ENCODE measurements at places on chromosomes 2 and 18.

- DNase-seq, result no peak
These were observed 11.8 kb downstream of the RASGRP3 start for GRCh38 chr2:33488178-33488690.

DNA sequence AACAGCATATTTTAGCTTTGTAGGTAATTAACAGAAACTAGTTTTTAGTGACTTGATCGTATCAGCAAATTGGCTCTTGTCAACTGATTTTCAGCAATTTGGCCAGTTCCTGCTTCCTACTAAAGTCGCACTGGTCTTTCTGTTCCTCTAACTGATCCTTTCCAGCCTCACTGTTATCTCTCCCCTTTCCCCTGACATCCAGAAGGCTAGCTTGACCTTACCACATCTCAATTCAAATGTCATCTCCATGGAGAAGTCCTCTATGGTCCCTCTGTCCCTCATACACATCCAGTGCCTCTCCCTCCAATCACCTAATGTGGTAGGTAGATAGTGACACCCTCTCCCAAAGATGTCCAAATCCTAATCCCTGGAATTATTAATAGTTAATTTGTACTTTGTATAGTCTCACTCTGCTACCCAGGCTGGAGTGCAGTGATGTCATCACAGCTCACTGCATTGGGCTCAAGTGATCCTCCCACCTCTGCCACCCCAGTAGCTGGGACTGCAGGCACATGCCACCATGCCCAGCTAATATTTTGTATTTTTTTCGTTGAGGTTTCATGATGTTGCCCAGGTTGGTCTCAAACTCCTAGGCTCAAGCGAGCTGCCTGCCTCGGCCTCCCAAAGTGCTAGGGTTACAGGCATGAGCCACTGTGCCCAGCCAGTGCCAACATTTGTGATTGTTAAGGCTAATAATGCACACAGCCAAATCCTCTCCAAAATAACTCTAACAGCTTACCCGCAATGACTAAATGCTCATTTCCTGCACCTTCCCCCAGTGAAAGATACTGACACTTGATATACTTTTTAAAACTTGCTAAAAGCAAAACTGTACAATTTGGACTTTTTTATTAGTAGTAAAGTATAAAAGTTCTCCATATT is 16.9 kb downstream of the PSTPIP2 start:
- DNase-seq, result no peak

DNA sequence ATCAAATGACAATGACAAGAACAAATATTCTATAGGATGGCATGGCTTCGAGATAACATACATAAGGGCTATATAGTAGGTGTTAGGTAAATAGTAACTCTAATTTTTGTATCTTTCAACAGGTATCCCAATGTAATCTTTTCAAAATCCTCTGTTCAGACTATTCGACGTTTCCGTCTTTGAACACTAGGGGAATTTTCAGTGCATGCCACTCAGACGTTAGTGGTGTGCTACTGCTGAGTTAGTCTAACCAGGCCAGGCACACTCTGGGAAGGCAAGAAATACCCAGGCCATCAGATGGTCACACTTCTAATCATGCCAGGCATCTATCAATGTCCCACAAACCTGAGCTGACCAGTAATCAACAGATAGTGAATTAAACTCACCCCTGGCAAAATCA is 14.6 kb upstream of the CREG2 start:
- no peak for DNase-seq

DNA sequence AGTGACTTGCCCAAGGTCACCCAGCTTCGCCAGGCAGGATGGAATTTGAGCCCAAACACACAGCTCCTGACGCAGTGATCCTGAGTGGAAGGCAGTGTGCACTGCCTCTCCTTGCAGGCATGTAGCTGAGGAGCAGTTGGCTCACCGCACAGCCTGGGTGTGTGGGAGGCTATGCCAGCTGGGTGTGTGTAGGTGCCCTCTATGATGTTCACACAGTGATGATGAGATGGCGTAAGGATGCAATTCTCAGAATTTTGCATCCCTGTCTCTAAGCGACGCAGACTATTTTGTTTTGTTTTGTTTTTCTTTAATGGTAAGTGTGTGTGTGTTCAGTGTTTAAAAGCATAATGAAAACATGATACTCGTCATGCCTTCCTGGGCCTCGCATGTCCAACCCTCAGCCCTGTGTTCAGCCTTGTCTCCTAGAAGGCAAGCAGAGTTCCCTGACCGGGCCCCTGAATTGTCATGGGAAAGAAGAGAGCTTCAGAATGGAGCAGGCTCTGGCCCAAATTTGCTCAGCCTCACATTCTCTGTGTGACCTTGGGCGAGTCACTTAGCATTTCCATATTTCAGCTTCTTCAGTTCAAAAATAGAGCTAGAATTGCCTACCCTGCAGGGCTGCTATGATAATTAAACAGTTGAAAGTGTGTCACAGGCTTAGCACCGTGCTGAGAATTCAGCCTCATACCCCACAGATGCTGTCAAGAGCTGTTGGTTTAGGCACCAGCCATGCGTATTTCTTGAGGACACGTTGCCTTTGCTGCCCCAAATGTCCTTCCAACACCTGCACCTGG is 603.6 kb upstream of the RAB6C start:
- DNase-seq, result no peak

DNA sequence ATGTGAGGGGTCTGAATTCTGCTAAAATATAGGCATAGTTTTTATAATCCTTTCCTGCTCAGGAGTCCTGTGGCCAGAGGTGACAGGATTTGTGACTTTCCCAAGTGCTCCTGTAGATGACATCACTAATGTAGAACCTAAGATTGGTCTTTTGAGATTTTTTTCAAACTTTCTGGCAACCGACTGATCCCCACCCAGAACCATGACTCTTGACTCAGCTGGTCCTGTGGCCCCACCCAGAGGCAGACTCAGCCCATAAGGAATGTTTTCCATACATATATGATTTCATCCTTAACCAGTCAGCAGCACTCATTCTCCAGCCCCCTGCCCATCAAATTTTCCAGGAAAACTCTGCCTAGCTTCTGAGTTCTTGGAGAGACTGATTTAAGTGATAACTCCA is 46.8 kb downstream of the COMMD1 start:
- no peak for DNase-seq

DNA sequence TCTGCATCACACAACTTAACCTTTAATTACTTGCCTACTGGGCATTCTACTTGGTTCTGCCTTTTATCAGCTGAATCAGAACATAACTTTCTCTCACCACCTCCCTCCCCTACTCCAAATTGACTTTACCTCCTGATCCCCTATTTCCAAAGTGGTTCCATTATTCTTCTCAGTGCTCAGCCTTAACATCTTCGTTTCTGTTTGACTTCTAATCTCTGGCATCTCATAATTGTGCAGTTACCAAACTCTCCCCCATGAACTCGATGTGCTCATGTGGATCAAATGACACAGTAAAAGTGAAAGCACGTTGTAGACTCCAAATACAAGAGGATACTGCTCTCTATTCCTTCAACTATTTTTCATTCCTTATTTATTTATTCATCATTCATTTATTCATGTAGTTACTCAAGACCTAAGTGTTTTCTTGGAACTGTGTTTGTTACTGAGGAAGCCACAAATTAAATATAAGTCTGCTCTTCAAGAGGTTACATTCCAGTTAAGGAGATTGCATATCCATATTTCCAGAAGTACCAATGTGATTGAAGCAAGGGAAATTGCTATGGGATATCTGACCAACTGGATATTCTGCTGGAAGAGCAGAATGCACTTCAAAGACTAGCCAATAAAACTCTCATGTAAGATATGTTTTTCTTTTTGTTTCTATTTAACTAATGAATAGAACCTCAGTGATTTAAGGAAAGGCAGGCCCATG is 158.8 kb downstream of the TMEFF2 start:
- DNase-seq, result no peak

GRCh38 chr2:215775106-215775505 is 238.2 kb downstream of the MREG start:
- no peak for DNase-seq

Measured in activated naive CD4-positive, alpha-beta T cell (primary cell).